Activated naive CD4-positive, alpha-beta T cell (primary cell): ENCODE measurements at places on chromosomes 11 and 22.

DNA sequence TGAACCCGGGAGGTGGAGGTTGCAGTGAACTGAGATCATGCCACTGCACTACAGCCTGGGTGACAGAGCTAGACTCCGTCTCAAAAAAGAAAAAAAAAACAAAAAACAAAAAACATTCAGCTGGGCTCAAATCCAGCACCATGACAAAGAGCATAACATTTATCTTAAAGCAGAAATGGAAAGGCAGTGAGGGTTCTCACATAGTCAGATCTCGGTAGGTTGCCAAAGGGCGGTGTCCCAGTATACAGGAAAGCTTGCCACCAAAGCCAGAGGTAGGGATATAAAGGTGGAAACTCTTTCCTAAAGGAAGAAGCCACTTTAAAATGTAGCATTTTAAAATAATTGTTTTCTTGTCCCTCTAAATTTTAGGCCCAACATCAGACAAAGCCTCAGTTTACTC, 22.4 kb upstream of the CAPRIN1 start:
- DNase-seq = no peak

DNA sequence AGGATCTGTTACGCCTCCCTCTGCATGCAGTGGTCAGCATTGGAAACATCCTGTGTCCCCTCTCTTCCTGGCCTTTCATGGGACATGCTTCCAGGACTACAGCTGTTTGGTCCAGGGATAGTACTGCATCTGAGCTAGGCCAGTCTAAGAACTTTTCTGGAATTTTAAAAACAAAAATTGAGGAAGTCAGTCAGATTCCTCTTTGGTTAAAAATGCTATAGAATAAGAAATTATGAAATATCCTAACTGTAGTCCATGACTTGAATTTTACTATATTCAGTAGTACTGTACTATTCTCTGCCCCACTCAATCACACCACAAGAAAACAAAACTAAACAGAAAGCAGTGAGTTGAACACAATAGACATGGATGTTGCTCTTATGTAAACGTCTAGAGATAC, 201.0 kb upstream of the CADM1 start:
- no peak for DNase-seq

DNA sequence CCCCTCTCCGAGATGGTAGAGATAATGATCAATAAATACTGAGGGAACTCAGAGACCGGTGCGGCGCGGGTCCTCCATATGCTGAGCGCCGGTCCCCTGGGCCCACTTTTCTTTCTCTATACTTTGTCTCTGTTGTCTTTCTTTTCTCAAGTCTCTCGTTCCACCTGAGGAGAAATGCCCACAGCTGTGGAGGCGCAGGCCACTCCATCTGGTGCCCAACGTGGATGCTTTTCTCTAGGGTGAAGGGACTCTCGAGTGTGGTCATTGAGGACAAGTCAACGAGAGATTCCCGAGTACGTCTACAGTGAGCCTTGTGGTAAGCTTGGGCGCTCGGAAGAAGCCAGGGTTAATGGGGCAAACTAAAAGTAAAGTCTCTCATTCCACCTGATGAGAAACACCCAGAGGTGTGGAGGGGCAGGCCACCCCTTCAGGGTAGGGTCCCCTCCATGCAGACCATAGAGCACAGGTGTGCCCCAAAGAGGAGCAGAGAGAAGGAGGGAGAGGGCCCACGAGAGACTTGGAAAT, 43.2 kb downstream of the IGLL1 start:
- DNase-seq = no peak

- DNase-seq = no peak
These were observed 56.4 kb downstream of the MYH9 start for GRCh38 chr22:36331306-36331911.

- DNase-seq = no peak
These were observed 592 bp upstream of the CTSC start for GRCh38 chr11:88337987-88338668.

GRCh38 chr22:46849101-46849500, 86.7 kb downstream of the TBC1D22A start:
- DNase-seq = no peak

GRCh38 chr11:12175694-12176241, 65.4 kb downstream of the MICAL2 start:
- DNase-seq = no peak

- DNase-seq = no peak
These were observed 490.4 kb downstream of the INSC start for GRCh38 chr11:15605094-15605493.

GRCh38 chr11:34585735-34586487, 35.0 kb upstream of the EHF start:
- DNase-seq = no peak

- no peak for DNase-seq
These were observed 10.1 kb downstream of the TCIRG1 start for GRCh38 chr11:68048681-68049508.

DNA sequence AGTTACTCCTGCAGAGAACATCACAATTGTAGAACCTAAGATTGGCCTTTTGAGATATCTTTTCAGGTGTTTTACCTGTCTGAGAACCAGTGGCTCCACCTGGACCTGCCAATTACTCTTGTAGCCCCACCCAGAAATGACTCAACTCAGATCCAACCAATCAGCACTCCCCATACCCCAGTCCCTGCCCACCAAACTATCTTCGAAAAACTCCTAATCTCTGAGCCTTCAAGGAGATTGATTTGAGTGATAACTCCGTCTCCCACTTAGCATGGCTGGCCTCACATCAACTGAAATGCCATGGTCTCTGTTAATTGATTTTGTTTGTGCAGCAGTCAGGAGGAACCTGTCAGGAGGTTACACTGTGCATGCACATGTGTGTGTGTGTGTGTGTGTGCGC, 103.6 kb downstream of the MTNR1B start:
- no peak for DNase-seq

DNA sequence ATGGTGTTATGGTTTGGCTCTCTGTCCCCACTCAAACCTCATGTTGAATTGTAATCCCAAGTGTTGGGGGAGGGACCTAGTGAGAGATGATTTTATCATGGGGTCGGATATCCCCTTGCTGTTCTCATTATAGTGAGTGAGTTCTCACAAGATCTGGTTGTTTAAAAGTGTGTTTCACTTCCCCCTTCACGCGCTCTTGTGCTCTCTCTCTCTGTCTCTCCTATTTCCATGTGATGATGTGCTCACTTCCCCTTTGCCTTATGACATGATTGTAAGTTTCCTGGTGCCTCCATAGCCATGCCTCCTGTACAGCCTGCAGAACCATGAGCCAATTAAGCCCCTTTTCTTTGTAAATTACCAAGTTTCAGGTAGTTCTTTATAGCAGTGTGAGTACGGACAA, 765.1 kb downstream of the KCNA4 start:
- DNase-seq = no peak

DNA sequence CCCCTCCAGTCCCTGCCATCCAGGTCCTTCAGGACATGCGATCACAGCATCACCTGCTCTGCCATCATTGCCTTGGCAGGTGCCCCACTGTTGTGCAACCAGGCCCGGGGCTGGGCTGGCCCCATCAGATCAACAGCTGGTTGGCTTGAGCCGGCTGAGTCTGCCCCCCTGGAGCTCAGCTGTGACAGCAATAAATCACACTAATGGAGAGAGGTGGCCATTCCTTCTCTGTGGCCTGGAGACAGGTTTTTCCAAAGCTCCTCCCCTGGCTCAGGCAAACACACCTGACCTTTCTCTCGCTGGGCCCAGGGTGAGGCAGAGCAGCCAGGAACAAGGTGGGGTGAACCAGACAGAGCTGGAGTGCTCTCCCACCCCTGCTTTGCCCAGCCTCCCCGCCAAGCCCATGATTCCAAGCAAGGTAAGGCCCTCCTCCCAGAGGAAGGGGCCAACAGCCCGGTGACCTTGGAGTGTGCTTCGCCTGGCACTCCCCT, 8.9 kb upstream of the FXYD2 start:
- DNase-seq = no peak

DNA sequence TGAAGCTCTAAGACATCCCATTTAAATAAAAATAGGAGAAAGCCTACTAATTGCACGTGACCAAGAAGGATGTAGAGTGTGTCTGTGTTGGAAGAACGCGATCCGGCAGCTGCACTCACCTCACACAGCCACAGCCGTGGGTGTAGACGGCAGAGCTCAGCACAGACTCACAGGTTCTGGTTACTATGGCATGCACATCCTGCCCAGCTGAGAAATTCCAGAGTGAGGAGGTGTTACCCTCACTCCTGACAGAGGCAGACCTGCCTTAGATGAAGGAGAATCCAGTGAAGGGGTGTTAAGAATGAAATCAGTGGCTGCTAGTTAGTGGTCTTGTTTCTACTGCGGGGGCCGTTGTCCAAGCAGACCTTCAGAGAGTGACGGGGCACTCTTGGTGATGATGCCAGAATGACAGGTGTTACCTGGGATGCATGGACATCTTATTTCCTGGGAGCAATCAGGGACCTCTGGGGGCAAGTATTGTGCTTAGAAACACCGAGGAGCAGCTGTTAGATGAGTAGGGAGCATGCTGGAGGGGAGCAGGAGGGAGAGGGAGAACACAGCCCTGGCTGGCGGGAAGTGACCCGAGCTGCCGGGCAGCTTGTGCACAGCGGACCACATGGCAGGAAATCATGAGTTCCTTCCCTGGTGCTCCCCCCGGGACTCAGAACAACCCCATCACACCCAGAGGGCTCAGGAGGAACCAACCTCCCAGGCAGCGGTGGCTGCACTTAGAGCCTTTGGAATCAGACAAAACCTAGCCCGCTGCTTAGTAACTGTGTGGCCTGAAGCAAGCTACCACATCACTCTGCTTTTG, 12.3 kb downstream of the KCNJ5 start:
- DNase-seq = no peak

- no peak for DNase-seq
These were observed 61.8 kb upstream of the USP47 start for GRCh38 chr11:11779975-11780374.

DNA sequence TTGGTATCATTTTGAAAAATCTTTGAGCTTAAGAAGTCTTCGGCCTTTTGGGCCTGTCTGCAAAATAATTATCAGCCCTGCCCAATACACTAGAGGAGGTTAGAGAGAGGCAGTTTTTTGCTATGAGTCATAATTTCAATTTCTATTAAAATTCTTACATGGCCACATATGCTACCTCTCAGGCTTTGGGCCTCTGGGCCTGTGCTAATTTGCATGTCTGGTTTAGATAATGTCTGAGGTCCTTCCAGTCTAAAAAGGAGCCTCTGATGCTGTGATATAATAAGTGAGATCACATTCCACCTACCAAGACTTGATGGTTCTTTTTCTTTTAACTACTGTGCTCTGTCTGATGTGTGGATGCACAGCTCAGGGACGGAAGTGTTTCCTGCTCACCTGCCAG, 70.8 kb downstream of the KCNJ1 start:
- no peak for DNase-seq

DNA sequence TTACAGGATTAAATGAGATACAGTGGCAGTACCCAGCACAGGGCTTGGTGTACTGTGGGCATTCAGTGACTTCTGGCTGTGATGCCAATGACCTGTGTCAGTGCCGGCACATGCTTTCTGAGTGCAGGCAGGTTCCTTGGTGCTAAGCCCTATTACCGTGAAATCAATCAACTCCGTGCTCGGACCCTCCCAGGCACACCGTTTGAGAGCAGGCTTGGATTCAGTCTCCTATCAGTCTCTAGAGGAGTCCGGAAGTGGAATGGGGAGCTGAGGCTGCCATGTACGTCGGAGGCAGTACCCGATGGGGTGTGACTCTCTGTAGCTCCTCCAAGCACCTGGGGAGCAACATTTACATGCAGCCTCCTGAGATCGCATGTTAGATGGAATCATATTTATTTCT, 42.6 kb downstream of the CACNG2 start:
- DNase-seq = no peak

DNA sequence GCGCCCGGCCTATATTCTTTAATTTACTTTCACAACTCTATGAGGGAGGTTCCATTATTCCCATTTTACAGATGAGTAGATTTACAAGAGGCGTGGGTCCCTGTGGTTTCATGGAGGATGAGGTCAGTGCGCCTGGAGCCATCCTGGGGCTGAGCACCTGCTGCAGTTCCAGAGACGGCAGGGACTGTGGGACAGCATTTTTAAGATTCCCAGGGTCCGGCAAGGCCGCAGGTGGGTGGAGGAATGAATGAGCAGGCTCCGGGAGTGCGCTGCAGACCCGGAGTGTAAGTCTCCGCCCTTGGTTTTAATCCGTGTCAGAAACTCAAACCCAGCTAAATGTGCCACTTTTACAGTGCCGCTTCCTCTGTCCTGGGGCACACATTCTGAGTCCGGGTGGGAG, 4.1 kb upstream of the CHRM1 start:
- DNase-seq = no peak

DNA sequence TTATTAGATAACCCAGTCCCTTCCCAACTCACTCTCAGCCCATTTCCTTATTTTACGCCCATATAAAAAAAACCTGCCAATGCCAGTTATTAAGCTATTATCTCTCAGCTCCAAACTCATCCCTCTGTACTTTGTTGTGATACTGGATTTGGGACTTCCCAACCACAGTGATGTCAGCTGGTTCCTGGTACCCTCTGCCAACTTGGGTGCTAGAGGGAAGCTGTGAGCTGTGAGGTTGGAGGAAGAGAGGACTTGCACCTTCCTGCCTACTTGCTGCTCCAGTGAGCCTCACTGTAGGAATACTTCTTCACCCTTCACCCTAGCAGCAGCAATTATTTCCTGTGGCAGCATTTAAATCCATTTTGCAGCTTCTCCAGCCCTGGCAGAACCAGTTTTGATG, 19.2 kb upstream of the CSF2RB start:
- no peak for DNase-seq

GRCh38 chr22:40107851-40108378, 69.8 kb upstream of the TNRC6B start:
- DNase-seq = no peak

DNA sequence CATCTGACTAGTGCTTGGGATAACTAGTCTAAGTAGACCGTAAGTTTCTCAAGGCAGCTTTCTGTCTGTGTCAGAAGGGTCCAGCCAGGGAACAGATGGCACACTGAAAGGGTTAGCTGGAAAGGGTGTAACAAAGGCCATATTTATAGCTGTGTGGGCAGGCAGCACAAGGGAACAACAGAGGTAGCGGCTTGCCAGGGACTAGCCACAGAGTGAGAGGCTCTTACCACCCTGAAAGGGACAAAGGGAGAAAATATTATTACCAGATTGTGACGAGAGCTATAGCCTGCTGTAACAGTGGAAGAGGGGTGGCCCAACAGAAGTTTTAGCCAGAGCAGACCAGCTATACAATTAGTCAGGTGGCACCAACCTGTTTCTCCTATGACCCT, 129.4 kb downstream of the CCDC34 start:
- DNase-seq = no peak

- no peak for DNase-seq
These were observed 66.0 kb downstream of the TBC1D22A start for GRCh38 chr22:46828323-46828900.

DNA sequence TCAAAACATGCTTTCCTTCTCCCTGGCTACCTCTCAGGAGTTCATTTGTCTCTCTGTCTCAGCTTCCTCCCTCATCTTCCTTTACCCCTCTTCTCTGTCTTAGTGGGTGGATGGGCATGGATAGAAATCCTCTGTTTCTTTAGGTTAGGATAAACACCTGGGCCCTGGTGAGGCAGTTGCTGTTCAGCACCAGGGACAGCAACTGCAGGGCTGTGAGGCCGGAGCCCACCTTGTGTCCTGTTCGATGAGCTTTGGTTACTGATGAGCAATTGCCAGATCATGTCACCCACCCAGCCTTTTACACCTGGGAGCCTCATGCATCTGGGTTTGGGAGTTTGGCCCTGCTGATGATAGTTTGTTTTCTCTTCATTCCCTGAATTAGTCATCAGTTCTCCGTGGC, 6.1 kb upstream of the CRYBB3 start:
- DNase-seq = no peak

- no peak for DNase-seq
These were observed 2.5 kb upstream of the SUSD2 start for GRCh38 chr22:24178502-24179440.

GRCh38 chr11:12354750-12355545, 22.4 kb upstream of the PARVA start:
- no peak for DNase-seq
